ENCODE measurements at places on chromosomes 1 and 21.

DNA sequence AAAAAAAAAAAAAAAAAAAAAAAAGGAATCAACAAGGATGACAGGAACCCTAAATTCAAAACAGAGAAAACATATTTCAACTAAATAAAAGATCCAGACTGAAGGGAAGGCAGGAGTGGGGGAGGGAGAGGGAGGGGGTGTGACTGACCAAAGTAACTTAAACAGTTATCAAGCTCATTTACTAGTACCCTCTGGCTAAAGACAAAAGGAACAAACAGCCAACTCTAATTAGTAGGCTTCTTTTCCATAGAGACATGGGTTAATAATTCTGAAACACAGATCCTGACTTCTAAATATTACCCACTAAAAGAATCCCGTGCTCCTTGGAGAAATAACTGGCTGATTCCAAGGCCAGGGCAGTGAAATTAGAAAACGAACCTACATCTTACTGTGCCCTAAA is 23.8 kb downstream of the USP48 start:
- DNase-seq, result no peak

- DNase-seq, result no peak
These were observed 41.4 kb downstream of the ATP5PO start for GRCh38 chr21:33874161-33874560.

DNA sequence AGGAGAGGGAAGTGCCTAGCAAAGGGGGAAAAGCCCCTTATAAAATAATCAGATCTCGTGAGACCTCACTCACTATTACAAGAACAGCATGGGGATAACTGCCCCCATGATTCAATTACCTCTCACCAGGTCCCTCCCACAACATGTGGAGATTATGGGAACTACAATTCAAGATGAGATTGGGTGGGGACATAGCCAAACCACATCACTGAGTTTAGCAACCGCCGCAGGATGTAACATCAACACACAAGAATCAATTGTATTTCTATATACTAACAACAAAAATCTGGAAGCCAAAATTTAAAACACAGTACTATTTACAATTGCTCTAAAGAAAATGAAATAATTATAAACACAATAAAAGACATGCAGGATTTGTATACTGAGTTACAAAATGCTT is 21.9 kb downstream of the DIRAS3 start:
- DNase-seq, result no peak

DNA sequence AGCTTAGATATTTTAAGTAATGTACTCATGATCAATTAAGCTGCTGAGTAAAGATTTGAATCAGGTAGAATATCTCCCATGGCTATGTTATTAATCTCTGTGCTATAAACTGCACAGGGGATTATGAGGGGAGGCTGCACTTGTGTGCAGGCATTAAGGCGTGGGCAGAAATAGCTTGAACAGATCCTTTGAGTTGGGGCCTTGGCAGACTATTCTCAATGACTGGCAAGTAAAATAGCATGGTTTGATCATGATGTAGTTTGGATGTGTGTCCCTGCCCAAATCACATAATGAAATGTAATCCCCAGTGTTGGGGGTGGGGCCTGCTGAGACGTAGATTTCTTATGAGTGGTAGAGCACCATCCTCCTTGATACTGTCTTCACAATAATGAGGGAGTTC is 220.3 kb downstream of the PLPP3 start:
- DNase-seq, result no peak

- no peak for DNase-seq
These were observed 17.6 kb downstream of the OSCP1 start for GRCh38 chr1:36432616-36433015.

GRCh38 chr1:53413175-53414001 is 45.8 kb upstream of the DMRTB1 start:
- peak; percentile 58 for DNase-seq

DNA sequence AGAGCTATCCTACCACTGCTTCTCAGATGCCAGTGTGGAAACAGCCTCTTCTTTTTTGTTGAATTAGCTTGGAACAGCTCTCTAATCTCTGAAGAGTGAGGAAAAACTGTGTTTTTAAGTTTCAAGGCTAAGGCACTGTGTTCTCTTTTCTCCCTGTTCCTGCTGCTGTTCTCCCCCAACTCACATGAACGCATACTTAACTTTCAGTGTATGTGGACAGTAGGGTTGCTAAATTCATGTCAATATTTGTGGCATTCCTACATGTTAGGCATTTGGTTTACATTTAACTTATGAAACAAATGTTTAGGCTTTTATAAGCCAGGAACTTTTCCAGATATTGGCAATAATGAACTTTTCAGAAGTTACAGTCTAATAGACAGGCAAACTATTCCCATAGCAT is 6.8 kb downstream of the BACH1 start:
- DNase-seq, result no peak

GRCh38 chr1:60390593-60391282 is 317.2 kb upstream of the C1orf87 start:
- no peak for DNase-seq

GRCh38 chr1:39159224-39160036 is 45.1 kb upstream of the MACF1 start:
- DNase-seq, result no peak

DNA sequence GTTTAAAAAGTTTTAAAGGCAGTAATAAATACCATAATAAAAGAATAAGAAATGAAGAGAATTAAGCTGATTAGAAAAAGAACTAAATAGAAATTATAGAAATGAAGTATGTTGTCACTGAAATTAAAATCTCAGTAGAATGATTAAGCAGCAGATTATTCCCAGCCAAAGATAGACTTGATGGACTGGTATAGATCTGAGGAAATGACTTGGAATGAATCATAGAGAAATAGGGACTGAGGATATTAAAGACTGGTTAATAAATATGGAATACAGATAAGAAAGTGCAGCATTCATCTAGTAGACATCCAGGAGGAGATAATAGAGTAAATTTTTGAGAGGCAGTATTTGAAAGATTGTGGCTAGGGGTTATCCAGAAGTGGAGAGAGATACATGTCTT is 28.7 kb downstream of the MARK1 start:
- DNase-seq, result no peak

- no peak for DNase-seq
These were observed 2.5 kb downstream of the BACE2 start for GRCh38 chr21:41170442-41170841.

DNA sequence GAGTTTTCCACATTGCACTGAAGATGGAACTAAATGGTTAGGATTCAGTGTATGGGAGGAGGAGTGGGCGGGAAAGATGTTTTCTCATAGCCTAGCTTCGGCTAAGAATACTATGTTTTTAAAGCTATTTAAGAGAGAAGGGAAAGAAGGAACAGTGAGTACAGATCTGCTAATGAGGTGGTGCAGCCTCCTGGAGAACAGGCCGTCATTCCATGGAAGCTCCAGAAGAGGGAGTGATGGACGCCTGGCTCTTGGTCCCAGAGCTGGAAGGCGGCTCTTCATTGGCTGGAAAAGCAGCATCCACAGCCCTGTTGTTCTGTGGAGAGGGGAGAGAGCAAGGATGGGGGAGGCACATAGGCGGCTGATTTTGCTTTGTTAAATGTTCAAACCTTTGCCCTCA is 6.9 kb downstream of the CAMK1G start:
- no peak for DNase-seq

GRCh38 chr1:43545695-43546387 is 15.2 kb downstream of the PTPRF start:
- no peak for DNase-seq

DNA sequence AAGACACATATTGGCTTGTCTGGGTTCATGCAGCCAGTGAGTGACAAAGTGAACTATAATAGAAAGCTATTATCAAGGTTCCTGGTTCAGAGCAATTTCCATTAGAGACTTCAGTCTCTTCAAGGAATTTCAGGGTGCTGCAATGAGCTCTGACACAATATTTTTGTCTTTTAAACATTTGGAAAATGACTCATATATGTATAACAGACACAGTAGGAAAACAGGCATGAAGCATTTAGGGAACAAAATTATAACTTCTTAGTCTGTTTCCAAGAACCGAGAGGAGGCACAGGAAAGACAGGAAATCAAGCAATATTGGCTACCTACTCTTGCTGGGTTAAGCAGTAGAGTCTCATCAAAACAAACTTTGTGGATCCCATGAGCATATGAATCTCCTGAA is 170.4 kb downstream of the PTPRC start:
- DNase-seq, result no peak

GRCh38 chr1:1543706-1544099 is 3.3 kb upstream of the TMEM240 start:
- no peak for DNase-seq

DNA sequence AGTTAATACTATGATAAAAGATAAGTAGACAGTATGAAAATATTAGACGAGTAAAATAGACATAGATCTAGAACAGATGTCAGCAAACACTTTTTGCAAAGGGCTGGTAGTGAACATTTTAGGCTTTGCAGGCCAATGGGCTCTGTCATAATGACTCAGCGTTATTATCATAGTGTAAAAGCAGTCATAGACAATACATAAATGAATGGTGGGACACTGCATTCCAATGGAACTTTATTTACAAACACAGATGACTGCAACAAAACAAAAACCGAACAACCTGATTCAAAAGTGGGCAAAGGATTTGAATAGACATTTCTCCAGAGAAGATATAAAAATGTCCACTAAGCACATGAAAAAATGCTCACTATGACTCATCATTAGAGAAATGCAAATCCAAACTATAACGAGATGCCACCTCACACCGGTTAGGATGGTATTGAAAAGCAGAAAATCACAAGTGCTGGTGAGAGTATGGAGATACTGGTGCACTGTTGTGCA is 7.3 kb downstream of the GSTM5 start:
- no peak for DNase-seq

- DNase-seq, result no peak
These were observed 7.3 kb downstream of the HHIPL2 start for GRCh38 chr1:222540598-222540995.

GRCh38 chr1:181789395-181789794 is 272.1 kb downstream of the ZNF648 start:
- DNase-seq, result no peak

GRCh38 chr21:46181436-46181835 is 2.8 kb downstream of the SPATC1L start:
- DNase-seq, result no peak

DNA sequence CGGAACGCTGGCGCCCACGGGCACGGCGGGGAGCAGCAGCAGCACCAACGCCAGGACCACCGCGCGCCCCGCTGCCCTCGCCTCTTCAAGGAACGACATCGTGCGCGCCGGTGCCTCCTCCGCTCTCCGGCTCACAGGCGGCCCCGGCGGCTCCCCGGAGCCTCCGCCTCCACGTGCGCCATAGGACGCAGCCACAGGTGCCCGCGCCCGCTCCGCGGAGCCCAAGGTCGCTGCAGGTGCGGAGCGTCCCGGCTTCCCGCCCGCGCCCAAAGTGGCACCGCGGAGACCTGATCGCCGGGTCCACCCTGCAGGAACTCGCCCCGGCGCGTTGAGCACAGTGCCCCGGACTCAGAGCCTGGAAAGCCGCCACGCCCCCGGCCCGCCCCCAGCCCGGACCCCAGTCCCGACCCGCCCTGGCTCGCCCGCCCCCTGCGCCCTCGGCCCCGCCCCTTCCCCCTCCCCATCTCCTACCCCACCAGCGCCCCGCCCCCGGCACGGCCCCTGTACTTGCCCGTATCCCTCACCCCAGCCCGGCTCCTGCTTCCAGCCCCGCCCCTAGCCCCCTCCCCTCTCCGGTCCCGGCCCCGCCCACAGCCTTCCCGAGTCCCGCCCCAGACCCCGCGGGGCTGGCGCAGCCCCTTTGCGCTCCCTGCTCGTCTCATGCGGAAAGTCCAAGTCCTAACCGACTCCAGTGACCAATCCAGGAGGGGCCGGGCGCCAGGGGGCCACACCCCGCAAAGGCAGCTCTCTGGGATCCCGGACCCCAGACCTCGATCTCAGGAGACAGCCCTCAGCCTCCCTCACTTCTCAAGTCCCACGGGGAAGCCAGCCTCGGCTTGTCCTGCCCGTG is at the start of gene MEGF6:
Gene MEGF6, minus strand, starts transcription at position 339 of the 850 bp plus-strand sequence. Its CDS starts 240 bp downstream, at position 99.
- DNase-seq, result peak; percentile 68

GRCh38 chr1:91557039-91557690 is 56.5 kb downstream of the CDC7 start:
- DNase-seq, result no peak

GRCh38 chr1:174266476-174266875 is 107.2 kb downstream of the RABGAP1L start:
- no peak for DNase-seq

DNA sequence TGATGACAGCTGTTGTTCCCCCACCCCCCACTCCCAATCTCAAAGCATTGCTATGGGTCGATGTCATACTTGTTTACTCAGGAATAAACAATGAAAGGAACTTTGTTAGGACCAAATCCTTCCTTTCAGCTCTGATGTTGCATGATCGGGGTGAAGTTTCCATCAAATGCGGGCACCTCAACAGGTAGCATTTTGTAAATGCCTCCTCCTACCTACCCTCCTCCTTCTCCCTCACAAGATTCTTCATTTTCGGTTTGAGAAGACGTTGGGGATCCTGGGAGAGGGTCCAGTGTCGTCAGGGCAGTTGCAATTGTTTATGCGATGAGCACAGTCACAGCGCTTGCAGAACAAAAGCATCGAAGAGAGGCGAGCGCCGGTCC is 758 bp upstream of the HUNK start:
- no peak for DNase-seq

- no peak for DNase-seq
These were observed 633.9 kb upstream of the PTBP2 start for GRCh38 chr1:96087719-96088118.
